ENCODE measurements at places on chromosomes 6 and 20.

DNA sequence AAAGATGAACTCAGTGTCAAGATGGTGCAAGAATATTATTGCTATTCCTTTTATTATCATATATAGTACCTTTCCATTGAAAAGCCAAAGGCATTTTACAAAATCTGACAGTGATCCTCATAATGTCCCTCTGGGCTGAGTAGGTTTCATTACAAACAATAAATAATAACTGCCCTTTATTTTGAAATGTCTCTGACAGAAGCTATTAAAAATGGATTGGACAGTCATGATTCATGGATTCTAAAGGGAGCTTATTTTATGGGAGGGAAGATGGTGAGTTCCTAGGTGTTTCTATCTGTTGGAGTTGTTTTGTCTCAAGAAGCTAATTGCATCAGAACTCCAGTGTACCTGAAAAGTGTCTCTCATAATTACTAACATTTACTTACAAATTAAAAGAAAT, 30.4 kb upstream of the HDAC2 start:
- DNase-seq, result no peak

- DNase-seq, result no peak
Measured at GRCh38 chr20:15056246-15056645, 718.8 kb upstream of the FLRT3 start.

DNA sequence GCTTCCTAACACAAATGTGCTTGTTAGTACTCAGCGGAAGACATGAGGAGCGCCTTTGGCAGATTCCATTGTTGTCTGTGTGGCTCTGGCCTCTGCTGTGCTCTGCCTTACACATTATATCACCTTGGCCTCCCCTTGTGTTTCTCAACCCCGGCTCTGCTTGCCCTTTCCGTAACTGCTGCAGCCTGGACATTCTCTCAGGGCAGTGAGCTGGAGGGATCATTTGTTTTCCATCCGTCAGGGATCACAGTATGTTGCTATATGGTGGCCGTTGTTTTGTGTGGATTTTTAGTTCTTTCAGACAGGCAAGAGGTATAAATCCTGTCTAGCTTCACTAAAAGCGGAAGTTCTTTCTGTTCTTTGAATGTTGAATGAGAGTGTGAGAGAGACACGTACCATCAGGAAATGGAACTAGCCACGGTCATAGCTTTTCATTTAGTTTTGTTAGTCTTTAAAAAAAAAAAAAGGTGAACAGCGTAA, 175.1 kb downstream of the JARID2 start:
- no peak for DNase-seq

GRCh38 chr20:18628330-18628920, 40.6 kb downstream of the DTD1 start:
- DNase-seq, result no peak

DNA sequence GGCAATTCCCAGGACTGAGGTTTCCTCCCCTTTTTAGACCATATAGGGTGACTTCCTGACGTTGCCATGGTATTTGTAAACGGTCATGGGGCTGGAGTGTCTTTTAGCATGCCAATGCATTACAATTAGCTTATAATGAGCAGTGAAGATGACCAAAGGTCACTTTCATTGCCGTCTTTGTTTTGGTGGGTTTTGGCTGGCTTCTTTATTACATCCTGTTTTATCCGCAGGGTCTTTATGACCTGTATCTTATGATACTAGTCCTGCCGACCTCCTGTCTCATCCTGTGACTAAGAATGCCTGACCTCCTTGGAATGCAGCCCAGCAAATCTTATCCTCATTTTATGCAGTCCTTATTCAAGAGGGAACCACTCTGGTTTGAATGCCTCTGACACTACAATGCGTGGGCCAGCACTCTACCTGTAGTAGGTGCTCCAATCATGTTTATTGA, 190.1 kb downstream of the KCNQ5 start:
- DNase-seq, result no peak

GRCh38 chr20:57788936-57789613, 79.3 kb upstream of the PMEPA1 start:
- DNase-seq, result no peak

DNA sequence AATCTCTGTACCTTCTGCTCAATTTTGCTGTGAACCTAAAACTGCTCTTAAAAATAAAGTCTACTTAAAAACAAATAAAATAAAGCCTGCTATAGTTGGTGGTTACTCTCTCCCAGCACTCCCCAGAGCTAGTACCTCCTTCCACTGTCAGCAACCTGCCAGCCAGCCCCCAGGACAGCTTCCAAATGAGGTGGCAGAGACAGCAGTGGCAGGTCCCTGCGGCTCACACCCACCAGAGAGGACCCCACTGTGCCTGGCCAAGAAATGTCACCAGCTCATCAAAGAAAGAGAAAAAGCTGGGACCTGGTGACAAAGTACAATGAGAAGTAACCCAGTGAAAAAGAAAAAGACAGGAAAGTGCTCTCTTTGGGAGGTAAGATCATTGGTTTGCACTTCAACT, 15.2 kb downstream of the APMAP start:
- no peak for DNase-seq

DNA sequence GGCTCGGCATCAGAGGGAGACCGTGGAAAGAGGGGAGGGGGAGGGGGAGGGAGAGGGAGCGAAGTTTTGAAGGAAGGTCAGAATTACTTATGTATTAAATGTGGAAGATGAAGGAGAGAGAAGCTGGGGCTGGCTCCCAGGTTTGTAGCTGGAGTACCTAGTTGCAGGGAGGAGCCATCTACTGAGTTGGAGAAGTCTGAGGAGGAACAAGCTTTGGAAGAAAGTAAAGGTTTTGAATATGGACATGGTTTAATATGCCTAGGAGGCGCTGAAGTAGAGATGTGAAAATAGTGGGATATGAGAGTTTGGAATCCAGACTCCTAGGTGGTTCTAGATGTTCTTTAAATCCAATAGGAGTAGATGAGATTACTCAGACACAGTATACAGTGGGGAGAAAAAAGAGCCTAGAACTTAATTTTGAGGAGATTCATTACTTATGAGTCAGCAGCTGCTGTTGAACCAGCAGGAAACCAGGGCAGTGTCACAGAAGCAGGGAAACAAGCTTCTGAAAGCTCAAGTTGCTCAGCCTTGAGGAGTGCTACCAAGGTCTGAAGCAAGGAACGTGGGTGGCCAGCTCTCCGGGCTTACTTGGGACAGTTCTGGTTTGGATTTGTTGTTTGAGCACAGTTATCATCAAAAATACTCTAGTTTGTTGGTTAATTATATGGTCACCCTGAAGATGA, 149.3 kb downstream of the UTRN start:
- no peak for DNase-seq

GRCh38 chr6:151390851-151391470, 398 bp downstream of the ZBTB2 start:
- DNase-seq, result peak; percentile 83

DNA sequence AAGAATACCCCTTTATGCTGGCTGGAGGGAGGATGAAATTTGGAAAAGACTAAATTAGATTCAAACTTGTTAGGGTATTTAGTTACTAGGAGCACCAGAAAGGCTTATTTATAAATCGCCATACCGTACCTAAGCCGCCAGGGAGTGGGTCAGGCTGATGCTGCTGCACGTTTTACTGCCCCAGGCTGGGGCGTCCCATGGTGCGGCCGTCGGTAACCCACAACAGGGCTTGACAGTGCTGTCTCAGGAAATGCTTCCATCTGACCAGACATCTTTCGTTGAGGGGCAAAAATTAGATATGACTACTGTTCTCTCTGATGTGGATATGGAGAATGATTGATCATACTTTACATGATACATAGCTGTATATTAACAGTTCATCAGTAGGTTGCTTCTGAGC, 52.9 kb downstream of the ARID1B start:
- no peak for DNase-seq

- peak; percentile 59 for DNase-seq
Measured at GRCh38 chr6:130020907-130021629, 2.7 kb downstream of the L3MBTL3 start.

DNA sequence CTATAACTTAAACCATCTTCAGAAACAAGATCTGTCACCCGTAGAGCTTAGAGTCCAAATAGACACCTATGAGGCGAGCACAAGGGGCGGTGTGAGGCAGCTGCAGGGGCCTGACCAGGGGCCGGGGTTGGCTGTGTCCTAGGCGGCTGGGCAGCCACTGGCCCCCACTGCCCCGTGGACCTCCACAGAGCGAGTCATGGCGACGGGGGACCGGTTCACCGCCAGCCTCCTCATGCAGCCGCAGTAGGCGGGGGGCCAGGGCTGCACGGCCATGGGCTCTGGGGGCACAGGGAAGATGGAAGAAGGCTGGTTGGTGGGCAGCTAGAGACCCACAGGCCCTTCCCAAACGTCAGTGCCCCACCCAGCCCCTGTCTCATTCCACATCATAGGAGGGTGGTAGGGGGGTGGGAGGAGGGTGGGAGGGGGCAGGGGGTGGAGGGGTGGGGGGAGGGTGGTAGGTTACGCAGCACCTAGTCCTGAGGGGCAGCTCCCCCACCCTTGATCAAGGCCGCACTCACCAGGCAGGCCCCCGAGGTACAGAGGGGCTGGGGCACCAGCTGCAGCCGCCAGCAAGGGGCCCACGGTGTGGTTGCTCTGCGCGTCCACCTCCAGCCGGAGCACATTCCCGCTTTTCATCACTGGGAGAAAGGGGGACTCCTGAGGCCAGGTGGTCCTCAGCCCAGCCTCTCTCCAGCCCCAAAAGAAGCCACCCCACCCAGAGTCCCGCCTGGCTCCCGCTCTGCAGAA, 6.6 kb downstream of the ADRM1 start:
- no peak for DNase-seq

Measured in T-helper 9 cell (primary cell).